ENCODE measurements at places on chromosomes 5 and 9.

DNA sequence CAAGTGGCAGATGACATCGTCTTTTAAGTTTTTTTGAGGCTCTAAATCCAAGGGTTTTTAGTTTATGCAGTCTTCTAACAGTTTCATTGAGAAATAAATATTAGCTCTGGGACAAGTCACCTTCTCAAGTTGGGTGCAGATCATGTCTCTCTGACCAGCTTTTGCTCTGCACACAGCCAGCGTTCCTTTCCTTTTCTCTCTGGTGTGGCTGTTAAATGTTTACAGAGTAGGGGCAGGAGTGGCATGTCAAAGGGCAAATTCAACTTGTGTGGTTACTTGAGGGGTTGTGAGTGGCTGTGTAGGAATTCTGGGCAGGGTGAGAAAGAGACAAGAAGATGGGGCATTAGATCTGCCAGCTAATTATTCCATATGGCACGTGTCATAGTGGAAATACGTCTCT, 187.5 kb upstream of the HMHB1 start:
- no peak for DNase-seq

DNA sequence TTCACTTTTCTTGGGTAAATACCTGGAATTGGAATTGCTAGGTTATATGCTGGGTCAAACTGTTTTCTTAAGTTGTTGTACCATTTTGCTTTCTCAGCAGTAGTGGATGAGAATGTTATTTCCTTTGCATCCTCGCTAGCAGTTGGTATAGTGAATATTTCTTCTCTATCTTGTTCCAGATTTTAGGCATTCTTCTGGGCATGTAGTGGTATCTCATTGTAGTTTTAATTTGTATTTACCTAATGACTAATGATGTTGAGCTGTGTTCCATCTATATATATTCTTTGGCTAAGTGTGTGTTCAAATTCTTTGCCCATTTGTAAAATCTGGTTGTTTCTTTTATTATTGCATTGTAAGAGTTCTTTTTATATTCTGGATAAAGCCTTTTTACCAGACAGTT, 333.3 kb downstream of the MAT2B start:
- no peak for DNase-seq

GRCh38 chr5:16894236-16895057, 41.6 kb downstream of the MYO10 start:
- DNase-seq: peak; percentile 40

GRCh38 chr5:3657364-3658022, 61.9 kb downstream of the IRX1 start:
- DNase-seq: no peak

- DNase-seq: peak; percentile 46
These were observed at the start of gene UBE2QL1 for GRCh38 chr5:6448622-6449464. Gene UBE2QL1, plus strand, starts transcription at chr5:6448859. Its CDS starts 35 bp downstream, at chr5:6448894.

GRCh38 chr5:78758169-78758839, 109.7 kb upstream of the LHFPL2 start:
- no peak for DNase-seq

GRCh38 chr9:117644932-117645636, 59.1 kb upstream of the TLR4 start:
- no peak for DNase-seq

GRCh38 chr5:91272858-91273257, 110.3 kb downstream of the ARRDC3 start:
- no peak for DNase-seq

GRCh38 chr9:111821006-111821528, 26.3 kb upstream of the SHOC1 start:
- DNase-seq: no peak

DNA sequence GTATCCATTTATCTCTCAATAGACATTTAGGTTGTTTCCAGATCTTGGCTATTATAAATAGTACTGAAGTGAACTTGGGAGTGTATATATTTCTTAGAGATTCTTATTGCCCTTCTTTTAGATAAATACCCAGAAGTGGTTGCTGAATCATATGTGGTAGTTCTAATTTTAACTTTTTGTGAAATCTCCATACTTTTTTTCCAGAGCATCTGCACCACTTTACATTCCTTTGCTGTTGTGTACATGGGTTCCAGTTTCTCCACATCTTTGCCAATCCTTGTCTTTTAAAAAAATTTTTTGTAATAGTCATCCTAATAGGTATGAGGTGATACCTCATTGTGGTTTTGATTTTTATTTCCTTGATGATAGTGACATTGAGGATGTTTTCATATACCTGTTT, 303.7 kb downstream of the CCDC171 start:
- no peak for DNase-seq

DNA sequence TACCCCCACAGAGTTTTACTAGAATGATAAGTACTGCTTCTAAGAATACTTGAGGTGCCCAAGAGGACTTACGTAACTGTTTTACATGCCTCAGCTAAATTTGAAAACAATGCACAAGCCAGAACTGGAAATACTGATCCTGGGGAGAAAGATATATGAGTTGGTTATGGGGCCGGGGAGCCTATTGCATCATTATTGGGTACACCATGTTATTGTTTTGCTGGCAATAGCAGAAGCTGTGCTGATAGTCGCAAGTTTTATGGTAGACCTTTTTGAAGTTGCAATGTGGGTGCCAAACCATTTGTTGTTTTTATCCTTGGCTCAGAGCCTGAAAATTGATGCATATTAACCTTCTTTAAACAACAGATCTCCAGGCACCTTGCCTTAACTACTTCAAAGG, 108.4 kb upstream of the DHFR start:
- no peak for DNase-seq

GRCh38 chr5:170403675-170404074, 14.5 kb upstream of the KCNMB1 start:
- no peak for DNase-seq

DNA sequence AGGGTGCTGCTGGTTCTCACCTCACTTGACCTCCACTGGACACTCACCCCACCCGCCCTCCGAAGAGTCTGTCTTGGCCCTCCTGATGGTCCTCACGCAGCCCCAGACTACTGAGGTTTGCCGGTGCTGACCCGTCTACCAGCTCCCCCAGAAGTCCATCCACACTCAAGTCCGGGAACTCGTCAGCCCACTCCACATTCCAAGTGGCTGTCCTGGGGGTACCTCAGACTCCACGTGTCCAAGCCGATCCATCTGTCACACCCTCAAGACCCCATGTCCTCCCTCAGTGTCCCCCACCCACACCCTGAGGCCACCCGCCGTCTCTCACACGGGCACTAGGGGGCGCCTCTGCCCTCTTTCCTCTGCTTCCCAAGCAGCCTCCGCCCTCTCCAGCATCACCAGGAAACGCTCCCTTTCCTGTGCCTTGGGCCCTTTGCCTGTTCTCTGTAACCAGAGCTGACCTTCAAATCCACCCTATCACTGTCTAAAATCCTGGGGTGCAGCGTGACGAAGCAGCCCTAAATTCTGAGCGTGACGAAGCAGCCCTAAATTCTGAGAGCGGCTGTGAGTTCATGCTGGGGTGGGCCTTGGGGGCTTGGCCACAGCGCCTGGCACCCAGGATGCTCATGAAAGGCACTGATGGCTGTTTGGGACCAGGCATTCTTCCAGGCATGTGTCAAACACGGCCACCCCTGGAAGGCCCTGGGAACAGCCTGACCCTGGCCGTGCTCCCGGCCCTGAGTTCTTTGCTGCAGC, 95.7 kb downstream of the KCNT1 start:
- DNase-seq: peak; percentile 19

GRCh38 chr5:82684165-82684564, 393.0 kb downstream of the TMEM167A start:
- DNase-seq: no peak

DNA sequence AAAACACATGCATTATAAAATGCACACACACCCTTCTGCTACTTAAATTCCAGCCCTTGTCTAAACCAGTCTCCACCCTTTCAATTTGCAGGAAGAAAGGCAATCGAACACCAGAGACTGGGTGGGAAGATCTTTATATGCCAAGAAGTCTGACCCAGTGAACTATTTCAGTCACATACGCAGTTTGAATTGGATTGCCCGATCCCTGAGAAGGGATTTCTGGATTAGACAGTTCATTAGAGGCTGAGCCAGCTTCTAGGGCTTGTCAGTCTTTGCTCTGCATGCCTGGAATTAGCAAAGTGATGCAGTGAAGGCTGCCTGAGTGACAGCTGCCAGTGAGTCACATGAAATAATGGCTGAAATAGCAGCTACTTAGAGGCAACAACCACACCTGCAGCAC, 159.9 kb downstream of the PPP2R2B start:
- DNase-seq: no peak

DNA sequence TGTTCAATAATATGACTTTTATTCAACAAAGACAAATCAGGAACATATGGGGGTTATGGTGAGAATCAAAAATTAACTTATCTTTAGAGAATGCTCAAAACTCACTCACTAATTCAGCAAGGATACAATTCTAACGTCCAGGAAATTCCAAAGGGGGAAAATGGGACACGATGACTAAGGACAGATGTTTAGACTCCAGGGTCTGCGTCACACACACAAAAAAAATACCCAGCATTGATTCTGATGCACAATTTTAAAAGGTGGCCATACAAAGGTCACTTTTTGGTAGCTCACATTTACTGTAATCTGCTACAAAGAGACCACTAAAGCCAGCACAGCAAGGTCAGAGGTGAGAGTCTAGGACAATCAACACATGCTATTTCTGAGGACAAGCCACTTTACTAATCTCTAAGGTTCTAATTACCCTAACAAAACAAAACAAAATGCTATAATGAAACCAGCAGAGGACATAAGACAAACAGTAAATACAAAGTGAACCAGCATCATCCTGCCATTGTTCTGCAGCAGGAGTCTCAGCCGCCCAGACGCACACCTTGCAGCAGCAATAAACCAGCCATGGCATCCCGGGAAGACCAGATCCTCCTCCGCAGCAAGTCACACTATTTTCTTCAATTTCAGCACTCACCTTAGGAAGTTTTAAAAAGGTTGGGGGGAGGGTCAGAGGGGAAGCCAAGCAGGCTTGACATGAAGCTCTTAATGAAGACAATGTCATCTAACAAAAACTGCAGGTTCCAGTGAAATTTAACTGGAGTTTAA, 57.8 kb downstream of the TTC39B start:
- DNase-seq: no peak

- no peak for DNase-seq
These were observed 409.3 kb downstream of the AGTPBP1 start for GRCh38 chr9:85332487-85332886.

GRCh38 chr5:78640662-78641474, 7.7 kb downstream of the LHFPL2 start:
- DNase-seq: no peak

- DNase-seq: no peak
These were observed 28.1 kb upstream of the F2RL1 start for GRCh38 chr5:76790632-76791290.

DNA sequence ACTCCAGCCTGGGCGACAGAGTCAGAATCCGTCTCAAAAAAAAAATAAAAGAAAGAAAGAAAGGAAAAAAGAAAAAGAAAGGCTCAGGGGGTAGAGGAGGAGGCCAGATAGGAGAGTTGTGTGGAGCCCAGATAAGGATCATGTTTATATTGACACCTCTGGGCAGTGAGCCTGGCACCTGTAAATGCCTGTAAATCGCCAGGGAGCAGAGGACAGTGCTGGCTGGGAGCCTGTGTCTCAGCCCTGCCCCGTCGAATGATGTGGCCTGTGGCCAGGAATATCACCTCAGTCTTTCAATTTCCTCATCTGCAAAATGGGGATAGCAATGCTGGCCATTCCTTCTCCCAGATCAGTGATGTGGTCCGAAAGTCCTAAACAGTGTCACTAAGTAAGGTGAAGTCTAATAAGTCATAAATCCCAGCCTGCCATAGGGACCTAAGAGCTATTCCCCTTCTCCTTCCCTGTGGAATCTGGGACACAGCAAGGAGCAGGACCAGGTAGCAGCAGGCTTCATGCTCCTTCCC, 10.3 kb upstream of the ABO start:
- DNase-seq: no peak

DNA sequence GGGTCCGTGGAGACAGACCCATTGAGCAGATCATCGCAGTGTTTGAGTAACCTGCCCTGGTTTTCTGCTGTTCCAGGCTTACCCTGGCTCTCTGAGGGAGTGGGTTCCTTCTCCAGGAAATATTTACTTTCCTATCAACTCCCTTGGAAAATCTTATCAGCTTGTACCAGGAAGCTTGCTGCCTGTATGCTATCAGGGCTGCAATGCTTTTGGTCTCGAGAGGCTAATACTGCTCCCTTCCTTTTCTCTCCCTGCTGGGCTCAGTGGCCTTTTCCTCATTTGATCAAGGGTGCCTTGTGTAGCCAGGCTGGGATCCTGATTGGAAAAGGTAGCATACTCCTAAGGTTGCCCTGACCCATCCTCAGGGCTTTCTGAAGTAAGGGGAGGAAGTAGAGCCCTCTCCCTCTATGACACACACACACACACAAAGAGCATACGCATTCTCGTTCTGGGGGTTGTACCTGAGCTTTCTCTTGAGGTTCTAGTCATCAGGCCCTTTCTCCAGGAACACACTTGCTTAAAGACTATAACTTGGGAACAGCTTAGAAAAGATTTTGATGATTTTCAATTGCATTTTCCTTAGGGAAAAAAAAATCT, 41.6 kb downstream of the CYSTM1 start:
- DNase-seq: no peak

DNA sequence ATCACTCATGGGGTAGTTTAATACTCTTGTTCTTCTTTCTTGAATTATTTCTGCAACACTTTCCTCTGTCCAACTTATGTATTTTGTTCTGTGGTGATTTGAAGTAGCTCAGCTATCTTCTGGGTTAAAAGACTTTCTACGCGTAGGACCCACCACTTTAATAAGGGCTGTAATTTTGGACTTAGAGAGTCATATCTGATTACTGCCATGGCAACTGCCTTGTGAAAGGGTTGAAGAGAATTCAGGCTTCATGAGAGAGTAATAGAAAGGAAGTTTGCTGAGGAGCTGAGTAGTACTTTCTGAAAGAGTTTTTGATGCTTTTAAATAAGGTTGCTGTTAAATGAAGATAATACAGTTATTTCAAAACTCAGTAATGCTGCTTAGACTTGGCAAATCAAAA, 89.5 kb downstream of the TLE4 start:
- DNase-seq: peak; percentile 48

DNA sequence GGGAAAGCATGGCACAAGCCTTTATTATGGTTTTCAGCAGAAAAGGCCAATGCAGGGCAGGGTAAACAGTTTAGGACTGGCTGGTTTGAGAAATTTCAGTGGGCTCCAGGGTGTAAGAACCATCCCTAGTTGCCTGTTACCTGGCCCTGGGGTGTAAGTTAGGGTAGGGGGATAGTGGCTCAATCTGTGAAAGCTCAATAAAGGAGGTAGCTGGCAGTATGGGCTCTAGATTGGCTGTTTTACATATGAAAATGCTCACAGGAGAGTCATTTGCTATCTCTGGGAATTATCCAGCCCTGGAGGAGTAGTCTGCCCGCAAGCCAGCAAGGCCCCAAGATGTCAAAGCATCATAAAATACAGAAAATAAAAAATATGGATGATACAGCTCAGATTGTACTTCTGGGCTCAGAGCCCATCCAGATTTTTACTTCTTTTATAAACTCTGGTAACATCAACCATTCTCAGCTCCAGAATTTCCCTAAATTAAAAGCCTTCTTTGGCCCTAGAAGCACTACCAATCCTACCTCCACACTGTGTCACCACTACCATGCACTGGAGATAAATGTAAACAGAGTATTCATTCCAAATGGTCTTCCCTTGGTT, 31.1 kb downstream of the SSBP2 start:
- DNase-seq: no peak

- DNase-seq: no peak
These were observed 50.5 kb downstream of the GADD45G start for GRCh38 chr9:89655056-89655989.
